ENCODE measurements at places on chromosomes 11 and 22. TPM values are rescaled to one million over a fixed set of nuclear protein-coding genes. Genes with fewer than 3 reads are reported as not detected.

DNA sequence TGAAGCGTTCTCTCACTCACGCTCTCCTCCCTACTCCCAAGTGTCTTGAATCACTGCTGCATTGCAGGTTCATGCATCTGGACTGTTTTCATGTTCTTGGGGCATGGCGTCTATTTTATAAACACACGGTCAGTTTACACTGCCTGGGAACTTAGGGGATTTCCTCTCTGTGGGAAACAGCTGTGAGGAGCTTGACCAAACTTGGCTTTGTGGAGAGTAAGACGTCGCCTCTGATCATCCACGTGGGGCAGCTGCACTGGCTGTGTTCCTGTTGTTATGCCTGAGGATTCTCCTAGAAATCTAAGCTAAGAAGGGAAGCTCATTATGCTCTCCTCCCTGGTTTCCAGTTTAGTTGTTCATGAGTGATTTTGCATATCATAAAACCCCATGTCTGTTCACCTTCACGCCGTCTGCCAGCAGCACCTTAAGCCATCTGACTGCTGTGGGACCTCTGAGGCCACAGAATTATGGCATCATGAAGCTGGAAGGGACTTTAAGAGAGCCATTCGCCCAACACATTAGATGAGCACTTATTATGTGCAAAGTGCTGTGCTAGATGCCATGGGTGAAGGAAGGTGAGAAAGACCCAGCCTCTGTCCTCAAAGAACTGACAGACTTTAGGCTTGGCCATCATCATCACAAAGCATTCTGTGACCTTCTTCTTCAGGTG is 38.8 kb upstream of the POU2AF1 start:
- H3K36me3 ChIP-seq = no peaks in the 10 kb centered on the region
- peaks cover 46% of the 10 kb centered on the region for H3K4me1 ChIP-seq
- no peak for DNase-seq
- peak overlapping the region; percentile 12 for H3K27ac ChIP-seq
- H3K4me3 ChIP-seq = no peak overlapping the region
- peaks cover 3% of the 10 kb centered on the region for H3K27me3 ChIP-seq

GRCh38 chr11:93608364-93608763 is 53.1 kb upstream of the CEP295 start:
- no peaks in the 10 kb centered on the region for H3K4me1 ChIP-seq
- H3K27ac ChIP-seq = no peak overlapping the region
- H3K36me3 ChIP-seq = no peaks in the 10 kb centered on the region
- H3K4me3 ChIP-seq = no peak overlapping the region
- peaks cover 3% of the 10 kb centered on the region for H3K27me3 ChIP-seq

MUC5B gene
- total RNA-seq = not detected

DNA sequence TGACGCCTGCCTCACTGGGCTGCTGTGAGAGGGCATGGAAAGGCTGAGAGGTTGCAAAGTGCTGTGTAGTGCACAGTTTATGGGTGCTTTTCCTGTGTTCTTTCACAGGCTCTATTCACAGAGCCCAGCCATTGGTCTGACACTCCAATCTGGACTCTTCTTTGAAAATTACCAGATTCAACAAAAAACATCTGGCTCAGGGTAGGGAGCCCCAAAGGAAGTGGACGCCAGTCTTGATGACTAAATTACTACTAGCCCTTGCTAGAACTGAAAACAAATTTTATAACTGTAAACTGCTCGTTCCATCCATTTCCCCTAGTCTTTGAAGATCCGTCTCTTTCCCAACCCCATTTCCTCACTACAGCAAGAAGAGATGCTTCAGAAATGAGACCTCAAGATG is 178.6 kb downstream of the TENM4 start:
- H3K27ac ChIP-seq = no peak overlapping the region
- H3K4me3 ChIP-seq = no peak overlapping the region
- no peak for DNase-seq
- no peaks in the 10 kb centered on the region for H3K36me3 ChIP-seq
- H3K27me3 ChIP-seq = no peaks in the 10 kb centered on the region

DNA sequence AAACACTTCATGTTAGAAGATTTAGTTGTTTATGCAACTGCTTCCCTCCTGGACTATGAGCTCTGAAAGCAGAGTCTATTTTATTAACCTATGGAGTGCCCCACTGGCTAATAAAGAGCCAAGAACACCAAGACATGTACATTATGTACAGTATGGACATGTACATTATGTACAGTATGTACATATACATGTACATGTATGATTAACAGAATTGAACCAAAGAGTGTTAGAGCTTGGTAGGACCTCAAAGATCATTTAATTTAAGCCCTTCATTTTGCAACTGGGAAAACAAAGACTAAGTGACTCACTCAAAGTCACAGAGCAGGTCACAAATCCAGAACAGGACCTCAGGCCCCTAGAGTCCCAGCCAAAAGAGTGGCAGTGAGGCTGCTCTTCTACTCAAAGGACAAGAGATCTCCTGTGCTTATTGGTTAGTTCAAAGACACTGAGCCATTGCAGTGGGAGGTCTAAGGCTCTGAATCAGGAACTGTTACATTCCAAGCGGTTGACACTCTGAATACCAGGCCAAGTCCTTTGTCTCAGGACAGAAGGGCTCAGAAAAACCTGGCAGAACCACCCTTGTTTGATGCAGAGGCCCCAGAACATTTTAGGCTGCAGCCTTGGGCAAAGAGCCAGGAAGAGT is 103.8 kb downstream of the FAM168A start:
- no peak for DNase-seq
- peaks cover 3% of the 10 kb centered on the region for H3K4me1 ChIP-seq
- H3K36me3 ChIP-seq = peaks cover 12% of the 10 kb centered on the region
- no peak overlapping the region for H3K27ac ChIP-seq
- no peak overlapping the region for H3K4me3 ChIP-seq
- no peaks in the 10 kb centered on the region for H3K27me3 ChIP-seq

DNA sequence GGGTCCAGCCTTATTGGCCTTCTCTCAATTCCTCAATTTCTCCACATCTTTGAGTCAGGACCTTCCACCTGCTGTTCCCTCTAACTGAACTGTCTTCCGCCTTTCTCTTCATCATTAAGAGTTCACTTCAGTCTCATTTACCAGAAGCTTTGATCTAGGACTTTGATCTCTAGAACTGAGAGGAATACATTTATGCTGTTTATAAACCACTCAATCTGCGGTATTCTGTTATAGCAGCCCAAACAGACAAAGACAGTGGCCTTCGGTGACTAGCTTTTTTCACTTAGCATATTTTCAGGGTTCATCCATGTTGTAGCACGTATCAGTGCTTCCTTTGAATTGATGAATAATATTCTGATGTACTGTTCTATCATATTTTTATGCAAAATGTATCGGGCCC is 10.5 kb downstream of the CLPB start:
- H3K27ac ChIP-seq = no peak overlapping the region
- H3K27me3 ChIP-seq = no peaks in the 10 kb centered on the region
- no peak for DNase-seq
- H3K36me3 ChIP-seq = peaks cover 7% of the 10 kb centered on the region

- DNase-seq = no peak
- H3K27me3 ChIP-seq = no peaks in the 10 kb centered on the region
- peaks cover 4% of the 10 kb centered on the region for H3K36me3 ChIP-seq
Observed at GRCh38 chr22:40512426-40513136, 123.9 kb downstream of the MRTFA start.

MS4A7 gene
- total RNA-seq = not detected

DNA sequence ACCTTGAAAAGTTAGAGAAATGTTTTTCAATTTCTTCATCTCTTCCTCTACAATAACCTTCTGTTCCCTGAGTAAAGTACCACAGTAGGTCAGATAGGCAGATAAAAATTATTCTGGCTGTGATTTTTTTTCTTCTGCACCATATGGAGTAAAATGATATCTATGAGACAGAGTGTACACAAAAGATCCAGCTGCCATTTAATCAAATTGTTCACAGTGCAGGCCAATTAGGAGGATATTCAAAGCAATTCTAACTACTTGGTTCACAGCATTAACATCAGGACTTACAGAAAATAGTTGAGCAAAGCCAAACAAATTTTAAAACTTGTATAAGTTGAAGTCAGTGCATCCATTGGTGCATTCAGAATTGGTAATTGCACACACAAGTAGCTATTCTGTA is 147.9 kb upstream of the LUZP2 start:
- H3K4me3 ChIP-seq = no peak overlapping the region
- no peak for DNase-seq
- no peaks in the 10 kb centered on the region for H3K36me3 ChIP-seq
- H3K27me3 ChIP-seq = no peaks in the 10 kb centered on the region
- H3K4me1 ChIP-seq = no peaks in the 10 kb centered on the region

SLN gene
- total RNA-seq = not detected

DNA sequence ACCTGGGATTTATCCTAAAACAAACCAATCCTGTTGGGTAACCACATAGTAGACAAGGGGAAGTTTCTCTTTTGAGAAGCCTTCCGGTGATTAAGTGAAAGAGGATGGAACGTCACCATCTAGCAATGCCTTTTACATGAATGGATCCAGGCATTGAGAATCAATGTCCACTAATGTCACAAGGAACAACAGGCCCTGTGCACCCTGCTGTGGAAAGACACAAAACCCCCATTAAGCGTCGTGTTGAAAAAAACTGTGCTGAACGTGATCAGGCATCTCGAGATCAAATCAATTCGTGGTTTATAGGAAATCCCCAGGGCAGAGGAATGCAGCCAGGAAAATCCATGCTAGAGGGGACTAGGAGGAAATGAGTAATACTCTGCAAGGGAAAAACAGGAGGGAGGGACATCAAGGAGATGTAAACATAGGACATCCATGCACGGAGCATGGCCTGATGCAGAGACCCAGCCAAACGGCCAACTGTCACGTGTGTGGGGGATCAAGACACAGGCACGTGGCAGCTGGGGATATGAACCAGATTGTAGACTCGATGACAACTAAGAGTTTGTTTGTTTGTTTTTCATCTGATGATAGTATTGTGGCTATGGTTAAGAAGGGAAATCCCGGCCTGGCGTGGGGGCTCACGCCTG is 38.6 kb upstream of the CARS1 start:
- H3K4me3 ChIP-seq = no peak overlapping the region
- DNase-seq = no peak

TRIM49 gene
- total RNA-seq = not detected

DNA sequence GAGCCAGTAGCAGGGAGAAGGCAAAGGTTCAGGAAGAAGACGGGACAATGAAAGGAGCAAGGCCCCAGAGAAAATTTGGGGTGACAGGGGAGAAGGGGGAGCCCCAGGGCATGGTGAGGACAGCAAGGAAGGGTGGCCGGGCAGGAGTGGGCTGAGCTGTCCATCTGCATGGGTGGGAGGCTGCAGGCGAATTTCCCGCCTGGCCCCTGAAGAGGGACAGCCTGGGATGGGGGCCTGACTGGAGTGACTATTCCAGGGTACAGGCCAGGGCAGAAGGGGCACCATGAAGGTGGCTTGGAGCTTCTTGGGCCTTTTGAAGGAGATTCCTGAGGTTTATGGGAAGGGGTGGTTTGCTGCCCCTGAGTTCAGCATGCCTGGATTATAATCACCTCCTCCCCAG is 56.2 kb downstream of the WNT11 start:
- H3K27me3 ChIP-seq = peaks cover 10% of the 10 kb centered on the region
- no peaks in the 10 kb centered on the region for H3K36me3 ChIP-seq
- no peak overlapping the region for H3K27ac ChIP-seq
- peaks cover 25% of the 10 kb centered on the region for H3K4me1 ChIP-seq
- DNase-seq = no peak
- H3K4me3 ChIP-seq = no peak overlapping the region

DNA sequence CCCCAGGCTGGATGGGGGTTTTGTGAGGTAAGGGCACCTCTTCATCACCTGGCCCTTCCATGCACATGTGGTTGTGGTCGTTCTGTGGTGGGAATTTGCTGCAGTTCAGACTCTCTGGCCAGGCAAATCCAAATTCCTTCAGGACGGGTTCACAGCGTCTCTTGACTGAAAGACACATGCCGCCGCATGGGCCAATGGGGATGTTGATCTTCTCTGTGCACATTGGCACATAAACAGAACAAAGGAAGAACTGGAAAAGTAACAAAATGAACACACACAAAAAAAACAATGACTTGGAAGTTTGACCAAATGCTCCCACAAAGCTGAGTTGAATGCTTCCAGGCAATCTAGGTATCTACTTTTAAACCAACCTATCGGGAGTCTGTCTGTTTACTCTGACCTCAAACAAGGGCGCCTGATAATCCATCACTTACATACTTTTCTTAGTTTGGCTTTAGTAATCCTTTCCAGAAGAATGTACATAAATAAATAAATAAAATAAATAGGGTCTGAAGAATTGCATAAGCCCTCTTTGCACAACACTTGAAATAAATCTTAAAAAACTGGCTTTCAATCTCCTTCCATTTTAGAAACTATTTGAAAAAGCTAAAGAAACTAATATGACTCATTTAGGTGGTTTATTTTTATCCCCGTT is 2.8 kb downstream of the FZD4 start:
- peaks cover 12% of the 10 kb centered on the region for H3K4me1 ChIP-seq
- H3K4me3 ChIP-seq = no peak overlapping the region
- H3K27me3 ChIP-seq = peaks cover 50% of the 10 kb centered on the region
- H3K27ac ChIP-seq = no peak overlapping the region

GRCh38 chr22:26318975-26319374 is 110.1 kb upstream of the ASPHD2 start:
- no peaks in the 10 kb centered on the region for H3K4me1 ChIP-seq
- DNase-seq = no peak
- no peak overlapping the region for H3K27ac ChIP-seq
- H3K27me3 ChIP-seq = peaks cover 20% of the 10 kb centered on the region
- no peaks in the 10 kb centered on the region for H3K36me3 ChIP-seq
- H3K4me3 ChIP-seq = no peak overlapping the region

- peaks cover 30% of the 10 kb centered on the region for H3K4me1 ChIP-seq
- no peak overlapping the region for H3K27ac ChIP-seq
- peaks cover 17% of the 10 kb centered on the region for H3K36me3 ChIP-seq
- H3K4me3 ChIP-seq = peak overlapping the region; percentile 44
Observed at GRCh38 chr11:1307998-1308742, 1.3 kb downstream of the TOLLIP start.

DNA sequence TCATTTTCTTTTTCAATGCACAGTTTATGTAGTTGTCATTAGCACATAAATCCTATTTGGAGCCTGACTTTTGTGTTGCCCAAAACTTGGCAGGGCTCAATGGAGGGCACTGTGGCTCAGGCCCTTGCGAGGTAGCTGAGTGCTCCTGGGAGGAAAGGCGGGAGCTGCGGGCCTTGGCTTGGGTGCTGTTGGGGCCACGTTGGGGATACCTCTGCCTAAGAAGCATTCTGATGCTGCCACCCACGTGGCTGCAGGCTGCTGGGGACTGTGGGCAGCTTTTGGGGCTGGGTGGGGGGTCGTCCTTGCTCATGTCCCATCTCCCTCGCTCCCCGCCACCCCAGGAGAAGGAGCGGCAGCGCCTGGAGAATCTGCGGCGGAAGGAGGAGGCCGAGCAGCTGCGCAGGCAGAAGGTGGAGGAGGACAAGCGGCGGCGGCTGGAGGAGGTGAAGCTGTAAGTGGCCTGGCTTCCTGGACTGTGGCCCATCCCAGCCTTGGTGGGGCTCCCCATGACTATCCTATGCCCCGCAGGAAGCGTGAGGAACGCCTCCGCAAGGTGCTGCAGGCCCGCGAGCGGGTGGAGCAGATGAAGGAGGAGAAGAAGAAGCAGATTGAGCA is 20.9 kb downstream of the INCENP start:
- H3K27me3 ChIP-seq = no peaks in the 10 kb centered on the region
- H3K4me1 ChIP-seq = no peaks in the 10 kb centered on the region
- H3K27ac ChIP-seq = peak overlapping the region; percentile 49
- DNase-seq = peak; percentile 27
- peaks cover 43% of the 10 kb centered on the region for H3K36me3 ChIP-seq

- H3K4me1 ChIP-seq = peaks cover 62% of the 10 kb centered on the region
- peak; percentile 81 for DNase-seq
- peaks cover 54% of the 10 kb centered on the region for H3K36me3 ChIP-seq
- H3K27ac ChIP-seq = peak overlapping the region; percentile 39
- H3K4me3 ChIP-seq = no peak overlapping the region
Observed at GRCh38 chr11:65078151-65078550, 5.7 kb downstream of the CDCA5 start.

- no peaks in the 10 kb centered on the region for H3K27me3 ChIP-seq
- no peak for DNase-seq
- no peaks in the 10 kb centered on the region for H3K36me3 ChIP-seq
- no peaks in the 10 kb centered on the region for H3K4me1 ChIP-seq
- H3K4me3 ChIP-seq = no peak overlapping the region
- H3K27ac ChIP-seq = no peak overlapping the region
Observed at GRCh38 chr11:26948881-26949280, 45.0 kb upstream of the FIBIN start.
